Activated CD4-positive, CD25-positive, alpha-beta regulatory T cell treated with anti-CD3 and anti-CD28 coated beads, Interleukin-2, amount 50 U/mL, for 24 hours (primary cell): ENCODE measurements at places on chromosomes 3 and 15.

- ATAC-seq: no peak
Observed at GRCh38 chr3:138916824-138917223, 30.1 kb downstream of the FOXL2 start.

DNA sequence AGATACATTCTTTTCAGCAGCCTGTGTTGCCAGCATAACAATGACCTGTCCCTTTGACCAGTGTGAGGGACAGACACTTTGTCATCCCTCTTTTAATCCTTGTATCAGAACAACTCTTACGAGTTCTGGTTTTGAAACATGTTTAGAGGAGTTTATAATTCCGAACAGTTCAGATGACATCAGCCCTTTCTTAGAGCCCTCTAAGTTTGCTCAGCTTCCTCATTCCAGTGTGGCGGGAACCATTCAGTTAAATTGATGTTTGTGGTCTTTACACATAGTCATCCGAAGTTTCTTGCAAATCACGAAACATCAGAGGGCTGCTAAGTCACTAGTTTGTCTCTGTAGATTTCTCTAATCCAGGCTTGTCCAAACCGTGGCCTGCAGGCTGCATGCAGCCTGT is 102.5 kb downstream of the AKAP13 start:
- ATAC-seq: peak; percentile 48

- no peak for ATAC-seq
Observed at GRCh38 chr3:45093176-45093575, 53.0 kb downstream of the CDCP1 start.

GRCh38 chr3:129182390-129183185 is 1.1 kb downstream of the CNBP start:
- ATAC-seq: peak; percentile 1

DNA sequence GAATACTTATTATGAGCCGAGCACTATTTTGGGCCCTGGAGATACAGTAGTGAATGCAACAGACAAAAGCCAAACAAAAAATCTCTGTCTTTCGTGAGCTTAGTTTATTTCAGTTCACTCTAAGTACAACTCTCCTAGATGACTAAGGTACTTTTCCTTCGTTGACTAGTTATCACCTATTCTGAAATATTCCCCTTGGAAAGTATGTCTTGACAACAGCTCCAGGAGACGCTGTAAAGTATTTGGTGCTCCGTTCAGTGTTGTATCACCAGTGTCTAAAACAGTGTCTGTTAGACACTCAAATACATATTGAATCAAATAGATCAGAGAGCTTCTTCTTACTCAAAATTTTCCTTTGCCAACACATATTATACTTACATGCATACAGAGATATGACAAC is 119.6 kb downstream of the TFDP2 start:
- ATAC-seq: no peak

- no peak for ATAC-seq
Observed at GRCh38 chr3:69441732-69442131, 55.8 kb upstream of the FRMD4B start.
